Mesothelial cell of epicardium (in vitro differentiated cells): ENCODE measurements at places on chromosomes 6 and 20.

DNA sequence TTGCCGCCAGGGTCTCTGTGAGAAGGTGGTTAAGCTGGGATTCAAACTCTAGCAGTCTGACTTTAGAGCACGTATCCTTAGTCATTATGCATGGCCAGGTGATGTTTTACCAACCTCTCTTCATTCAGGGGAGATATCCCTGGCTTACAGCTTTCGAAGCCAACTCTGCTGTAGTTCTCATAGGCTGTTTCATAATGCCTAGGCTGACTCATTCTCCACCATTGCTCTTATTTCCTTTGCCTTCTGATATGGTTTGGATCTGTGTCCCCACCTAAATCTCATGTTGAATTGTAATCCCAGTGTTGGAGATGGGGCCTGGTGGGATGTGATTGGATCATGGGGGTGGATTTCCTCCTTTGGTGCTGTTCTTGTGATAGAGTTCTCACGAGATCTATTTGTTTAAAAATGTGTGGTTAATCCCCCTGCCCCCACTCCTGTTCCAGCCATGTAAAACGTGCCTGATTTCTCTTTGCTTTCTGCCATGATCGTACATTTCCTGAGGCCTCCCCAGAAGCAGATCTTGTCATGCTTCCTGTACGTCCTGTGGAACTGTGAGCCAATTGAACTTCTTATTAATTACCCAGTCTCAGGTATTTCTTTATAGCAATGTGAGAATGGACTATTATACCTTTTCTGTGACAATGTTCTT, 94.6 kb upstream of the MAN1A1 start:
- no peak overlapping the region for H3K4me3 ChIP-seq
- no peak for DNase-seq
- H3K27ac ChIP-seq: no peak overlapping the region
- H3K27me3 ChIP-seq: no peaks in the 10 kb centered on the region
- H3K36me3 ChIP-seq: no peaks in the 10 kb centered on the region
- peaks cover 20% of the 10 kb centered on the region for H3K4me1 ChIP-seq

DNA sequence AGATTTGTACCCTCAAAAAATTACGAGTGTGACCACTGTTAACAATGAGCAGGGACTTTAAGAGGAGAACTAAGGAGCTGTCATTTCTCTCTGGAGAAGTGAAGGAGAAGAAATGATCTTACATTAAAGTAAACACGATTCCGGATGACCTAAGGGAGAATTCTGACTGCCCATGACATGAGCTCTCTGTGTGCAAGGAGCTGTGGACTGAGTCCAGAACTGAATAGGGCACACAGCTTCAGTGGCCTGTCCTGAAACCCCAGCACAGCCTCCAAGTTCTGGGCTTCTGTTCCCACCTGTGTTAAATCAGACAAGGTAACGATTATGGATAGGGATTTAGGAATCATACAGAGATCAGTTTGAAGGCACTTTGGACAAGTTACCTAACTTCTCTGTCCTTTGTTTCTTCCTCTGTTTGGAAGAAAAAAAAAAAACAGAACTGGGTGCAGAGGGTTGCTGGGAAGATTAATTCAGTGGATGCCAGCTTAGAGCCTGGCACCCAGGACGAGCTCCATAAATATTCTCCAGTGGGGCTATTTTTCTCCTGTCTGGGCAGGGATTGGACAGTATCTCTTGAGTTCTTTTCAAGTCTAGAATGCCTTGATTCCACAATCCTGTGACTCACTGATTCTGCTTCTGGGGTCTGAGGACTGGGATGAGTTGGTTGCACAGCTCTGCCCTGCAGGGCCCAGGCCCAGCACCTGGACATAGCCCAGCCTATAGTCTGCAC, 65.7 kb downstream of the MRPL14 start:
- H3K4me1 ChIP-seq: peaks cover 34% of the 10 kb centered on the region
- no peaks in the 10 kb centered on the region for H3K27me3 ChIP-seq
- no peak overlapping the region for H3K27ac ChIP-seq
- no peaks in the 10 kb centered on the region for H3K36me3 ChIP-seq
- DNase-seq: no peak

DNA sequence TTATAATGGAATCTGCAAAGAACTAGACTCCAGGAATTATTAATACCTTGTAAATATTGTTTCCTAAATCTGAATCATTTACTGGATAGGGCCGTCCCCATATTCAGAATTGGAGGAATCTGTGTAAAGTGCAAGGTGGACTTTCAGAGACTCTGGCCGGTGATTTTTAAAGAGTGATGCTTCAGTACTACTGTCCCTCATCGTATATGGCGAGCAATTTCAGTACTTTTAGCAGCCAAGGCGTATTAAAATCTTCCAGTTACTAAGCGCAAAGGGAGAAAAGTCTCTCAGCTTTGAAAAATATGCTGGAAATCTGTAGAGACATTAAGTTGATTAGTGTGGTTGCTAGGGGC, 483 bp downstream of the SMIM26 start:
- H3K27ac ChIP-seq: peak overlapping the region; percentile 99
- no peak for DNase-seq
- peaks cover 17% of the 10 kb centered on the region for H3K4me1 ChIP-seq
- peak overlapping the region; percentile 92 for H3K4me3 ChIP-seq
- H3K27me3 ChIP-seq: no peaks in the 10 kb centered on the region

DNA sequence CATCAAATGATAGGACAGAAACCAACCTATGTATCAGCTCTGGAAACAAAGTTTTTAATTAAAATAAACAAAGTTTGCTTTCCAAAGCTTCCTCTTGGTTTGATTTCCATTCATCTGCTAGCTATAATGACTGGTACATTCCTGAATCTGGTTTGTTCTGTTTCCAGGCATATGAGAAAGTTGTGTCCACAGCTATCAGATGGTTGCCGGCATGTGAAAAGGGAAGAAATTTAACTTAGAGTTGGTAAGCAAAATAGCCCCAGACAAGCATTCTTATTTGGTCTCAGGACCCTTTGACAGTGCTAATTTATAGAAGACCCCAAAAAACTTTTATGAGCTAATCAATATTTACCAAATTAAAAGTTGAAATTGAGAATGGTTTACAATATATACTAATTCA, 3.8 kb upstream of the RNF146 start:
- H3K4me1 ChIP-seq: peaks cover 8% of the 10 kb centered on the region
- no peak overlapping the region for H3K27ac ChIP-seq
- no peaks in the 10 kb centered on the region for H3K36me3 ChIP-seq
- DNase-seq: no peak
- H3K27me3 ChIP-seq: peaks cover 14% of the 10 kb centered on the region

DNA sequence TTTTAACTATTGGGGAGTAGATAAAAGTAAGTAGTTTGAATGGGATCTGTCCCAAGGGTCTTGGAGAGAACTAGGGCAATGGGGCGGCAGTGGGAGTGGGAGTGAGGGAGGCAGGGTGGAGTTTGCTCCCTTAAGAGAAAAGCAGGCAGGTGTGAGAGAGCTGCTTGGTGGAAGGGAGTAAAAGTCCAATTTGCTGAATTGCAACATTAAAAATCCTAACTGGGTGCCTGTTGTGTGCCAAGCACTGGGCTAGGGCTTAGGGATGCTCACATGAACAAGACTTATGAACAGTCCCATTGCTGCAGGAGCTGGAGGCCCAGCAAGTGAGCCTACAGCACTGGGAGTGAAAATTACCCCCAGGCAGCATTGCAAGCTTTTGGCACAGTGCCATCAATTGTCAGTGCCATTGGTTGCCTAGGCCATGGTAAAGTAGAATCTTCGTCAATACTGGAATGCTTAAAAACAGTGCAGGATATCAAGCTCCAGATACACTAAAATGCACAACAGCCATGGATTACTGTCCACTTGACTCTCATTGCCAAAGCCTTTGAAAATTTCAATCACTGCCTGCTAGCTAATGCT, 277.7 kb upstream of the JARID2 start:
- H3K27ac ChIP-seq: no peak overlapping the region
- no peak for DNase-seq
- H3K36me3 ChIP-seq: peaks cover 2% of the 10 kb centered on the region
- H3K27me3 ChIP-seq: no peaks in the 10 kb centered on the region

- H3K36me3 ChIP-seq: no peaks in the 10 kb centered on the region
- H3K27ac ChIP-seq: no peak overlapping the region
- DNase-seq: no peak
- H3K27me3 ChIP-seq: no peaks in the 10 kb centered on the region
- H3K4me1 ChIP-seq: no peaks in the 10 kb centered on the region
Observed at GRCh38 chr6:137102851-137103492, 58.2 kb upstream of the IL20RA start.

DNA sequence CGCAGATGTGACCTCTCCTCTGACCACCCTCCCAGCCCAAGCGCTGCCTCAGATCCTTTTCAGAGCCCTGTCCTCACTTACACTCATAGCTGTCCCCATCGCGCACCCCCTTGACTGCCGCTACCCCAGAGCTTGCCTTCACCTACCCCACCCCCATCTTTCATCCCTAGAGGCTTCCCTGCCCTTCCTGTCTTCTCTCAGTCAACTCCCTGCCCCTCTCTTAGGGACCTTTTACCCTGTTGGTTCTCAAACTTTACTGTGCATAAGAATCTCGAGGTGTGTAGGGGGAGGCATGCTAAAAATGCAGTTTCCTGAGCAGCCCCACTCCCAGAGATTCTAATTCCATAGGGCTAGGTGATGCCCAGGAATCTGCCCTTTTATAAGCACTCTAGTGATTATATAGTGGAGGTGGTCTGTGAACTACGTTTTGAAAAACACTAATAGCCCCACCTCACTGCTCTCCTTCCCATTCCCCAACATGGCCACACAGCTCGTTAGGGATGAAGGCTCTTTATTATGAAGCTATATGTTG, 725 bp downstream of the TM9SF4 start:
- no peak for DNase-seq
- peak overlapping the region; percentile 100 for H3K27ac ChIP-seq
- H3K4me1 ChIP-seq: peaks cover 17% of the 10 kb centered on the region
- H3K4me3 ChIP-seq: peak overlapping the region; percentile 98

GRCh38 chr6:101404775-101405174, 11.3 kb downstream of the GRIK2 start:
- DNase-seq: no peak
- no peak overlapping the region for H3K27ac ChIP-seq
- H3K4me1 ChIP-seq: peaks cover 24% of the 10 kb centered on the region
- H3K27me3 ChIP-seq: peaks cover 88% of the 10 kb centered on the region

- no peak overlapping the region for H3K4me3 ChIP-seq
- peaks cover 5% of the 10 kb centered on the region for H3K4me1 ChIP-seq
- no peak overlapping the region for H3K27ac ChIP-seq
- no peaks in the 10 kb centered on the region for H3K27me3 ChIP-seq
- no peaks in the 10 kb centered on the region for H3K36me3 ChIP-seq
- no peak for DNase-seq
Observed at GRCh38 chr6:125486881-125487280, 185.1 kb upstream of the HDDC2 start.

DNA sequence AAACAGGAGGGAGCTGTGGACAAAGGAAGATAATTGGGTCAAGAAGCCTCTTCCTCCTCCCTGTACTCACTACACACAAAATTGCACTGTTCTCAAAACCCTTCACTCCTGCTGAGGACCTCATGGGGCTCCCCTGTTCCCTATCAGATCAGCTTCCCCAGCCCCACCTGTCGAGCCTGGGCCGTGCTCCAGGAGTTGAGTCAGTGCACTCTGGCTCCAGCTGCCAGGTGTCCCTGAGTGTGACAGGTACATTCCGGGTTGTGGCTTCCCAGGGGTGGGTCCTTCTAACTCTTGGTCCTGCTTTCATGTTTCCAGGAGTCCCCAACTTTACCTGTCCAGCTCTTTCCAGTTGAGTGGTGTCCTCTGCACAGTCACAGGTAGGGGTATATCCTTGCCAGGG, 8.4 kb downstream of the RAB5IF start:
- peaks cover 10% of the 10 kb centered on the region for H3K36me3 ChIP-seq
- H3K27ac ChIP-seq: no peak overlapping the region
- no peaks in the 10 kb centered on the region for H3K4me1 ChIP-seq
- H3K4me3 ChIP-seq: no peak overlapping the region
- no peaks in the 10 kb centered on the region for H3K27me3 ChIP-seq

GRCh38 chr20:17643531-17644188, 38.4 kb downstream of the RRBP1 start:
- no peaks in the 10 kb centered on the region for H3K36me3 ChIP-seq
- peak overlapping the region; percentile 16 for H3K27ac ChIP-seq
- no peak overlapping the region for H3K4me3 ChIP-seq
- peaks cover 19% of the 10 kb centered on the region for H3K4me1 ChIP-seq

DNA sequence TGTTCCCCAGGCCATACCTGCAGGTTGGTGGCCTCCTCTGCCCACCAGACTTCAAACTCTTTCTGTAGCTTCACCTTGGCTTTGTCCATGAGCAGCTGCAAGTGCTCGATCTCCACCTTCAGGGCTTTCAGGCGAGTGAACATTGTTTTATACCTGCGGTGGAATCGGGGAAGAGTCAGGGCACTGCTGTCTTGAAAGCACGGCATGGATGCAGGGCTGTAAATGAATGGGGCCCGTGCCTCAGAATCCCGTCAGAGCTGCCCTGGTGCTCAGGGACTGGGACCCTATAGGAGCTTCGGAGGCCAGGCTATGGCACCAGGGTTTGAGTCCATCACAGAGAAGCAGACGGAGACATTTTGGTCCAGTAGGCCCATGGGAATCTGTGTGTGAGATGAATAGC, 37.9 kb upstream of the KCNK16 start:
- peaks cover 2% of the 10 kb centered on the region for H3K27me3 ChIP-seq
- DNase-seq: no peak
- H3K4me3 ChIP-seq: no peak overlapping the region
- no peaks in the 10 kb centered on the region for H3K36me3 ChIP-seq
- H3K4me1 ChIP-seq: peaks cover 12% of the 10 kb centered on the region
- H3K27ac ChIP-seq: no peak overlapping the region

- H3K4me3 ChIP-seq: no peak overlapping the region
- DNase-seq: no peak
- H3K4me1 ChIP-seq: peaks cover 17% of the 10 kb centered on the region
Observed at GRCh38 chr20:10919396-10920140, 245.8 kb upstream of the JAG1 start.

DNA sequence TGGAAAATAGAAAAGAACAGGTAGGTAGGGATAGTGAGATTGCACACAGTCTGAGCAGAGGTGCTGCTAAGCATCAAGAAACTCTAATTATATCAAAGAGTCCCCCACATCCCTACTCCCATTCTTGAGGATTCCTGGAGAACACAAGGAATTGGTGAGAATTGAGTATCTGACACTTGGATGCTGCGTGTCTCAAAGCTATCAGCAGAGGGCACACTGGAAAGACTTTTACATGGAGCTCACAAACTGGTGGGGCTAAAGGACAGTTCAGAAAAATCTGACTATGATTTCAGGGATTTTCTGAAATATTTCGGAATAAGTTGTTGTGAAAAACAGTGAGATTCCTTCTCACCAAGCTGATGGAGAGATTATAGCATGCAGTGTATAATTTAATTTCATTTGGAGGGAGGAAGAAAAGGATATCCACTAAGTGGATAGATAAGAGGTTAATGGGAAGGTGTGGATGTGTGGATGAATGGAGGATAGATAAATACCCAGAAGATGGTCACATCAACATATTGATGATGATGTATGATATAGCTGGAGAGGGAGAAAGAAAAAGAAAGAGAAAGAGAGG, 215.4 kb upstream of the DEFB112 start:
- H3K4me3 ChIP-seq: no peak overlapping the region
- no peaks in the 10 kb centered on the region for H3K4me1 ChIP-seq
- no peak overlapping the region for H3K27ac ChIP-seq
- H3K36me3 ChIP-seq: no peaks in the 10 kb centered on the region
